WTC11 (cell line): ENCODE measurements at places on chromosomes 13 and 19.

DNA sequence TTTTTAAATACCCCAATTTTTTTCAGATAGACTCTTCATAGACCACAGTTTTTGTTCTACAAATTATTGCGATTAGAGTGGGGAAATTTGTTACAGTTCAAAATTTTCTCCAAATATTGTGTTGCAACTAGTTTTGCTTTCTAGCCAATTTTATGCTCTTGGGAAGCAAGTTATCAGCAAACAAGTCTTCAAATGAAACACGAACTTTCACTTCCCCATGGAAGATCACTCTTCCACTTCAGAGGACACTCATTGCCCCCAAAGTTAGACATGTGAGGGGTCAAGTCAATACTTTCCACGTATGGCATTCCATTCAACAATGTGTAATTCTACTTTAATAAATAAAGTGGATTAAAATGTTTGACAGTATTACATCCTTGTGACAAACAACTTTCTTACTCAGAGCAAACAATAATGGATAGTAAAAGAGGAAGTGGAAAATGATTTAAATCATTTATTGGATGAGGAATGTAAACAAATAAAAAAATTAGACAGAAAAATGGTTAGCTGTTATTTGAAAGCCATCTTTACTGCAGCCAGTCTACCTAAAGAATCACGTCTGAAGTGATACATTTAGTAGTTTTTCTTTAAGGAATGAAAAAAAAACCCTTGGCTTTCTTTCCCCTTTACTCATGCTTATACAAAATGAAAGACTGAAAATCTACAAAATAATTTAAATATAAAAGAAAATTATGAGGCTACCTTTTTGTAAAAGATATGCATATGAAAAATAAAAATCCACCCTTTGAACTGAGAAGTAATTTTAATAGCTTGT is 41.2 kb upstream of the TNFSF11 start:
- no peak for DNase-seq
- no peak overlapping the region for H3K27ac ChIP-seq
- peaks cover 2% of the 10 kb centered on the region; the same call in 1 of the 2 replicates for H3K36me3 ChIP-seq

GRCh38 chr19:52492994-52493470 is 34.4 kb upstream of the ZNF808 start:
- peak overlapping the region; percentile 87 for H3K4me3 ChIP-seq
- peaks cover 39% of the 10 kb centered on the region for H3K27me3 ChIP-seq
- H3K27ac ChIP-seq: peak overlapping the region; percentile 92
- peaks cover 30% of the 10 kb centered on the region for H3K4me1 ChIP-seq
- DNase-seq: peak; percentile 72
- H3K36me3 ChIP-seq: peaks cover 15% of the 10 kb centered on the region

DNA sequence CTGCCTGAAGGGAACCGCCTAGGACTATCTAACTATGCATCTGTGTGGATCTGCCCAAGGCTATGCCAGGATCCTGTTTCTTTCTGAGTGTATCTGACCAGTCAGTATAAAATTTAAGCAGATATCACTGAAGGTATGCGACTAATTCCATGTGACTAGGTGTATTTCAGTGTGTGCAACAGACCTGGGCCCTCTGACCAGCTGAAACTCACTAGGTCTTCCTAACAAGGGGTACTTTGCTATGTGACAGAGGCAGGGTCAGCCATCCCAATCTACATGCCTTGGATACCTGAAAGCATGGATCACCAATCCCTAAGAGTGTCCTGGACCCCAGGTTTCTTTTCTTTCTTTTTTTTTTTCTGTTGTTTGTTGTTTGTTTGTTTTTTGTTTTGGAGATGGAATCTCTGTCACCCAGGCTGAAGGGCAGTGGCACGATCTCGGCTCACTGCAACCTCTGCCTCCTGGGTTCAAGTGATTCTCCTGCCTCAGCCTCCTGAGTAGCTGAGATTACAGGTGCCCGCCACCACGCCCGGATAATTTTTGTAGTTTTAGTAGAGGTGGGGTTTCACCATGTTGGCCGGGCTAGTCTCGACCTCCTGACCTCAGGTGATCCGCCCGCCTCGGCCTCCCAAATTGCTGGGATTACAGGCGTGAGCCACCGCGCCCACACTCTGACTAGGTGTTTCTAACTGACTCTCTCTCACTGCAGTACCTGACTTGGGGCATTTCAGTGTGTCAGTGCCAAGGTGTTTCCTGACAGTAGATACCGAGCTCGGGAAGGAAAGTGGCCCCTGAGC is 43.5 kb downstream of the FCGBP start:
- peaks cover 5% of the 10 kb centered on the region for H3K4me1 ChIP-seq
- no peak overlapping the region for H3K4me3 ChIP-seq
- H3K27ac ChIP-seq: no peak overlapping the region
- DNase-seq: no peak
- H3K27me3 ChIP-seq: peaks cover 5% of the 10 kb centered on the region; the same call in 1 of the 2 replicates
- no peaks in the 10 kb centered on the region for H3K36me3 ChIP-seq

DNA sequence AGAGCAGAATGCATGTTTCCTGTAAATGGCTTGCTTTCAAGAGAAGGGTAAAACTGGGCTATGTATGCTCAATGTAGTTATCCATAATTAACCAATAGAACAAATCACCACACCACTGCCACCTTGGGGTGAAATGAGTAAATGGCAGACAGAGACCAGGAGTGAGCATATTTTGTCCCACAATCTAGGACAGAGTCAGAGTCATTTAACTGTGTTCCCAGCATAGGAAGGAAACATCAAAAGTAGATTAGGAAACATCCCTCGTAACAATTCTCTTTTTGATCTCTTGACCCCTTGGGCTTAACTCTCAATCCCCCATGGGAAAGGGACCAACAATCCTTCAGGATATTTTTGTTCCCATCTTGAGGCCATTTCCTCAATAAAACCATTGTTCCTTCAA is 224.8 kb downstream of the NHLRC3 start:
- no peak overlapping the region for H3K4me3 ChIP-seq
- no peak overlapping the region for H3K27ac ChIP-seq
- peak; percentile 54 for DNase-seq
- H3K4me1 ChIP-seq: no peaks in the 10 kb centered on the region

DNA sequence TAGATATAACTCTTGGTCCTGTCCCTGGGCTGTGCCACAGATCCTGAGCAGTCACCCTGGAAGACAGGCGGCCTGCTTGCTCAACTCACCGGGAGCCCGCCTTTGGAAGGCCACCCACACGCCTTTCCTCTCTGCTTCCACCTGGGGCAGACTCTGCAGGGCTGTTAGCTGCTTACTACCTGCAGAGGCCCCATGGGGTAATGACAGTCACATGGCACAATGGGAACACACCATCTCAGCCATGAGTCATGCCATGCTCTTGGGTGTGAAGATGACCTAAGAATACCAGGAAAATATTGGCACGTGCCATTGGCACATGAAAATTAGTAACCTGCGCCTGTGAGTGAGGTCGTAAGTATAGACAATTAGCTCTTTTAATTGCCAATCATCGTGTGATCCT is 108.6 kb downstream of the COL4A2 start:
- DNase-seq: no peak
- peaks cover 18% of the 10 kb centered on the region for H3K4me1 ChIP-seq
- no peaks in the 10 kb centered on the region for H3K36me3 ChIP-seq
- H3K27ac ChIP-seq: peak overlapping the region; percentile 51
- H3K27me3 ChIP-seq: no peaks in the 10 kb centered on the region; the same call in 1 of the 2 replicates
- no peak overlapping the region for H3K4me3 ChIP-seq

DNA sequence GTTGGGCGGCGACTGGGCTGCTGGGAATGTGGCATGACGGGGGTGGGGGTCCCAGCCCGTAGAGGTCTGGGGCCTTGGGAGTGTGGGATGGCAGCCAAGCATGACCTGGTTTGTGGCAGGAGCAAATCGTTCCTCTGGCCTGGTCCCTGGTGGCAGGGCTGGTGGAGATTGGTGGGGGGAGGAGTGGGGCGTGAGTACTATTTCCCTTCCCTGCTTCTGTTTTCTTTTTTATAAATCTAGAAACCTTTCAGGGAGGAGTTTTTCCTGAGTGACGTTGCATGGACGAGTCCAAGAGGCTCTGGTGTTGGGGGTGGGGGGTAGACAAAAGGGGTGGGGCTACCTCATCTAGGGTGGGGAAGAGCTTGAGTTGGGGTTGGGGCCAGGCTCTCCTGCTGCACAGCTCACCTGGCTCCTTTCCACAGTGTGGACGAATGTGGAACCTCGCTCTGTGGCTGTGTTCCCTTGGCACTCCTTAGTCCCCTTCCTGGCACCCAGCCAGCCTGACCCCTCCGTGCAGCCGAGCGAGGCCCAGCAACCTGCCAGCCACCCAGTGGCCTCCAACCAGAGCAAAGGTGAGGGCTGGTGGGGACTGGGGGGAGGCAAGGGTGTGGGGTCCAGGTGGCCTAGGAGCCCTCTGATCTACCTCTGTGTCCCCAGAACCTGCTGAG is 15.4 kb upstream of the PRR19 start:
- H3K4me1 ChIP-seq: peaks cover 31% of the 10 kb centered on the region
- H3K36me3 ChIP-seq: peaks cover 8% of the 10 kb centered on the region; the same call in 1 of the 2 replicates
- no peak for DNase-seq
- H3K27me3 ChIP-seq: no peaks in the 10 kb centered on the region
- H3K27ac ChIP-seq: 0 out of 2 replicates have a peak overlapping the region, but pooled peaks have one; percentile 60
- no peak overlapping the region for H3K4me3 ChIP-seq
